ENCODE measurements at places on chromosomes 5 and 9. TPM values are rescaled to one million over a fixed set of nuclear protein-coding genes. Genes with fewer than 3 reads are reported as not detected.

GRCh38 chr9:113477661-113478060, 14.1 kb downstream of the RGS3 start:
- no peak for DNase-seq

- peak; percentile 72 for DNase-seq
Observed at GRCh38 chr5:147188200-147189108, 46.4 kb upstream of the STK32A start.

The UGCG gene
- total RNA-seq, result 39.0 TPM

The DIPK1B gene
- total RNA-seq, result 14.4 TPM

The C1QTNF3 gene
- total RNA-seq, result 0.69 TPM

- no peak for DNase-seq
Observed at GRCh38 chr9:69504058-69504457, 168.1 kb downstream of the APBA1 start.

The CER1 gene
- not detected for total RNA-seq

GRCh38 chr9:7622481-7622880, 177.1 kb downstream of the DMAC1 start:
- no peak for DNase-seq

DNA sequence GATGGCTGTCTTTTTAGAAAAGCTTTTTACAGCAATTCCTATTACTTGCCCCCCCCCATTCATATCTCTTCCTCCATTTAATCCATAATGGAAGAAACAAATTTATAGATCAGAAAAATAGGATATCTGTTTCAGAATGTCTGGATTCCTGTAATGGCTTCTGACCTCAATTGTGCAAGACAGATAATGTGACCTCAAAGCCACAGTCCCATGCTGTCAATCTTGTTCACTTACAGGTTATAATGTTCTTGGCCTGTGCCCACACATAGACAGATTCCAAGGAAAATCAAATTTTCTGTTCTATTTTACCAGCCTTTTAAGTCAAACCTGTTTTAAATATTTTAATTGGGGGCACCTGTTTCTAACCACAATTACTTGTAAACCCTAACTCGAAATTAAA, 143.4 kb downstream of the ENTREP1 start:
- no peak for DNase-seq

DNA sequence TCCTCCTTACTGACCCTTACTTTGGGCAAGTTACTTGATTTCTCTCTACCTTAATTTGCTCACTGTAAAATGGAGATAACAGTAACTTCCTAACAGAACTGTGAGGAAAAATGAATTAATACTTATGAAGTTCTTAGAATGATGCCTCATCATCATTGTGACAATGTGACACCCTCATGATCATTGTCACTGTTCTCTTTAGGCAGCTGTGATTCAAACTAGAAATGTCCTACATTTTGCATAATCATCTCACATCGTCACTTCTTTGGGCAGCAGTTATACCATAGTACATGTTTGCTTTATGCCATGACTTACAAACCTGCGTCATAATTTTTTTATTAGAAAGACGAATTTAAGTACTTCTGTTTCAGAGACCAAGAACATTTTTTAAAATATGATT, 9.7 kb downstream of the SLC30A5 start:
- DNase-seq, result no peak

DNA sequence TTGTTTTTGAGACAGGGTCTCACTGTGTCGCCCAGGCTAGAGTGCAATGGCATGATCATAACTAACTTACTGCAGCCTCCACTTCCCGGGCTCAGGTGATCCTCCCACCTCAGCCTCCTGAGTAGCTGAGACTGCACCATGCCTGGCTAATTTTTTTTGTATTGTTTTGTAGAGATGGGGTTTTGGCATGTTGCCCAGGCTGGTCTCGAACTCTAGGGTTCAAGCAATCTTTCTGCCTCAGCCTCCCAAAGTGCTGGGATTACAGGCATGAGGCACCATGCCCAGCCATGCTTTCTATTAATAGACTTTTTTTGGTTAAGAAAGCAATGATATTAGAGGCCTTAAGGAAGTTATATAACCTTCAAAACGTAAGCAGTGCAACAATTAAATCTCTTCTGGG, 23.3 kb downstream of the CLTA start:
- no peak for DNase-seq

The CDH6 gene
- not detected for total RNA-seq

DNA sequence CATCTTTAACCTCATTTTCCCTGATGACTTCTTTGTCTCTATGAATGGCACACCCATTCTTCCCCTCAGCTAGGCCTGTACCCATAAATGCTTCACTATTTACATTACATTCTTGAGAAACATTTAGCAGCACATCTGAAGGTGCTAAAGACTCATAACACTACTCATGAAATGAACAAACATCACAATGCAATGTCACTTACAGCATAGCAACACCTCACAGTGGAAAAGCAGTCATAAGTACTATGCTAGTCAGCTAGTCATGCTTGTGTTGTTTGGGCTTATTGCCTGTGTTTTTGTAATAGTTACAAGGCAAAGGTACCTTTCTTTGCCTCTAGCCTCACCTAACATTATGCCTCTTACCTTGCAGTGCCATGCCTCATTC, 228.9 kb downstream of the KIAA0825 start:
- DNase-seq, result peak; percentile 24

The GOLPH3 gene
- 76.8 TPM for total RNA-seq

GRCh38 chr9:94699715-94700373, 26.7 kb upstream of the AOPEP start:
- no peak for DNase-seq

The OTP gene
- not detected for total RNA-seq

DNA sequence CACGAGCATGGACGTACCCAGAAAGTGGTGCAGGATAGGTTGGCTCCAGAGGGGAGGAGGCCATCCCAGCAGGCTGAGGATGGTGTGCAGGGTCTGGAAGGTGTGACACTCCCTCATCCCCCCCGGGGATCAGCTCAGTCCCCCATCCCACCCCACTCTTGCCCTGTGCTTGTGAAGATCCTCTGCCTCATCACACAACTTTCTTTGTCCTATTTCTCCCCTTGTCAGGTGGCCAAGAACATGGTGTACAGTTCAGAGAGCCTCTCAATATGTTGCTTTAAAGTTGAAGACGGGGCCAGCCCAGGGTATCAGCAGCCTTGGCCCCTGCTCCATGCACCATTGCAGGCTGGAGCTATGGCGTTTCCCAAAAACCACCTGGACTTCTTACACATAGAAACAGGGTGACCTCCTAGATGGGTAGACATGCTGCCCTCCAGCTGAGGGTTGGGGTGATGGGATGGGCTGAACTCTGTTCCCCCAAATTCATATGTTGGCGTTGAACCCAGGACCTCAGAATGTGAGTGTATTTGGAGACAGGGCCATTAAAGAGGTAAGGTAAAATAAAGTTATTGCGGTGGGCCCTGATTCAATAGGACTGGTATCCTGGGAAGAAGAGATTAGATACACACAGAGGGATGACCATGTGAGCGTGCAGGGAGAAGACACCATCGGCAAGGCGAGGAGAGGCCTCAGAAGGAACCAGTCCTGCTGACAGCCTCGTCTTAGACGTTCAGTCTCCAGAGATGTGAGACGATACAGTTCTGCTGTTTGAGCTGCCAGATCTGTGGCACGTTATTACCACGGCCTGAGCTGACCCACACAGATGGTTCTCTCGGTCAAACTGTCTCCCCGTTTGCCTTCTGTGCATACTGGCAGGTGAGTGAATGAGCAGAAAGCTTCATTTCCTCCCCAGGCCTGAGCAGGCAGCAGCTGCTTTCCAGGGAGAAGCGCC, 272.5 kb downstream of the GADD45G start:
- no peak for DNase-seq

- DNase-seq, result no peak
Observed at GRCh38 chr9:9552665-9553064, 1060.1 kb downstream of the PTPRD start.

The ITGA2 gene
- total RNA-seq, result 5.0 TPM

GRCh38 chr5:135219868-135220267, 179.2 kb downstream of the MACROH2A1 start:
- no peak for DNase-seq

The GLDC gene
- total RNA-seq, result 4.4 TPM

DNA sequence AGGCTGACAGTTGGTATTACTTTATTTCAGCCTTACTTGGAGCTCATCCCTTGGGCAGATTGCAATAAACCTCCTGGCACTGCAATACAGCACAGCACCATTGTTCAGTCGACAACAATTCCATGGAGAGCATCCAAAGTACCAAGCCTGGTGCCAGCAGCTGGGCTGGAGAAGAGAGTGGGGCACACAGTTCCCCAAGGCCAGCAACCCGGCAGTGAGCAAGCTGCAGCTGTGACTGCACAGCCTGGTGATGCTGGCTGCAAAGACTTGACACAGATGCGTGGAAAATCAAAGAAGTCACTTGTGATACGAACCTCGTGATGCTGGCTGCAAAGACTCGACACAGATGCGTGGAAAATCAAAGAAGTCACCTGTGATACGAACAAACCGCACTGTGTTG, 125.4 kb downstream of the ATPSCKMT start:
- DNase-seq, result no peak

The ASTN2 gene
- 10.1 TPM for total RNA-seq

The SLC36A3 gene
- total RNA-seq, result not detected

The FGFR4 gene
- total RNA-seq, result 2.4 TPM

DNA sequence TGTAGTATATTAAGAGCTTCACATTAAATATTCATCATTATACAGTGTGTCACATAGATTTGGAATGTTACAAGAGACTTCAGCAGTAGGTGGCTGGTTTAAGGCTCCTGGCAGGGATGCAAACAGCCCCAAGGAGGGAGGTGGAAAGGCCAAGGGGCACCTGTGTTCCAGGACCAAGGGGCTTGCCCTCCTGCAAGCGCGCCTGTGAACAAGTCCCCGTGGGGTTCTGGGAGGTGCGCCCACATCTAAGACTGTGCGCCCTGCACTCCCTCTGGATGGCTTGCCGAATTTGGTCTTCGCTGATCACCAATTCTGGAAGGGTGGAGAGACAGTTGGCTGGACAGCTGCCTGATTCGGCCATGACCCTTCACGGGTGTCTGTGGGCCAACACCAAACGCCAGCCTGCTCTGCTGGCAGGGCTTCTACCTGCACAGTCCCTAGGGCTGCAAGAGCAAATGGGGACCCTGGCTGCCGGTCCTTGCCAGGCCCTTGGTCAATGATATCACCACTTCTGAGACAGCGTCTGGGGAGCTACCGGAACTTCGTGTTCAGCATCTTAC, 12.1 kb upstream of the SLC25A51 start:
- DNase-seq, result no peak

DNA sequence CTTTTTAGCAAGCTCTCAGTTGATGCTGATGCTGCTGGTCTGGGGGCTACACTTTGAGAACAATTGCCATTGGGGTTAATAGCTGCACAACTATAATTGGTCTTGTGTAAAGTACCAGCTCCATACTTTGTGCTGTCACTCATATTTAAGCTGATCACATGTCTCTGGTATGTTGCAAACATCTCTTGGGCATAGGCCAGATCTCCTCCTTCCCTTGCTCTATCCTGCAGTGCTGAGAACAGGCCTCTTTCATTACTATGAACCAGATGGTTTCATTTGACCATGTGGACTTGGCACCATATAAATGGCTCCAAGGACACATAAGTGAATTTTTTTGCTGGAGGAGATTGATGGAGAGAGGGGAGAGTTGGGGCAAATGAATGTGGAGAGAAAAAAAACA, 48.4 kb downstream of the DMRT2 start:
- DNase-seq, result no peak

DNA sequence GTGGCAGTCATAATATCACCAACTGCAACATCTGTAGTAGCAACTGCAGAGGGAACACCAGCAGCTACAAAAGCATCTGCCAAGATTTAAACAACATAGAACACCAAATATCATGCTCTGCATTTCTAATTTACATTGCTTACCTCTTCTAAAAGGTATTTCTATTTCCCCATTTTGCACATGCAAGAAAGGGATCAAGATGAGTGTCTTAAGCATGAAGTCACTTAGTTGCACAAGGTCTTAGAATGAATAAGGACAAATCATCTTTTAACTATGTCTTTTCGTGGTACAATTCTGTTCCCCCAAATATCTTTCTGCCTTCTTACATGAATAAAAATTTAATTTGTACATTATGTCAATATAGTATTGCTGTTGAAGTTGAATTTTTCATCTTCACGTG, 1746.4 kb downstream of the EFNA5 start:
- peak; percentile 6 for DNase-seq

DNA sequence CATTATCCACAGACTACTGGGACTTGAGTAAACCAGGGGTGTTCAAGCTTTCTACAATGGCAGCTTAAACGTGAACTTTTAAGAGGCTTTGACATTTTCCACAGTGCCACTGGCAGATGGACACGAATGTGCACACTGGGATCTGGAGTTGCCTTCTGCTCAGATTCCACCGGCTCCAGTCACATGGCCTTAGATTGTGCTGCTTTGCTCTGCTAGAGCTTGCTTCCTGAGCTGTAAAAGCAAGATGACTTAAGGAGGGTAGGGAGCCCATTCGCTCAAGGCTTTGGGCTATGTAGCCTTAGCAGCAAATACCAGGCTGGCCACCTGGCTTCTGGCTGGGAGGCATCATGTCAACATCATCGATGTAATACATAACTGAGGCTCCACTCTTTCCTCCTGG, 436.9 kb downstream of the MED10 start:
- DNase-seq, result no peak

The ATP6V0E1 gene
- total RNA-seq, result 154 TPM

DNA sequence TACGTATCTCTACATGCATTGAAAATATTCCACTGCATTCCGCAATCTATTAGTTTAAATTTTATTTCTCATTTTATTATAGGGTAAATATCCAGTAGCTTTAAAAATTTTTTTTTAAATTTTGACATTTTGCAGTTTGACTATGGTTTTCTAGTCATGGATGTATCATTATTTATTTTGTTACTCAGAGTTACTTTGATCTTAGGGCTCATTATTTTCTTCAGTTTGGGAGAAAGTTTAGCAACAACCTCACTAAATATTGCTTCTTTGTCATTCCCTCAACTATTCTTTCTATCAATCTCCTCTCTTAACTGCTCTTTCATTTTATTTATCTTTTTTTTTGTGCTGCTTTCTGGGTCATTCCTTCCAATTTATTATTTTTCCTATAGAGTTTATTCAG, 100.5 kb upstream of the SLCO6A1 start:
- no peak for DNase-seq

DNA sequence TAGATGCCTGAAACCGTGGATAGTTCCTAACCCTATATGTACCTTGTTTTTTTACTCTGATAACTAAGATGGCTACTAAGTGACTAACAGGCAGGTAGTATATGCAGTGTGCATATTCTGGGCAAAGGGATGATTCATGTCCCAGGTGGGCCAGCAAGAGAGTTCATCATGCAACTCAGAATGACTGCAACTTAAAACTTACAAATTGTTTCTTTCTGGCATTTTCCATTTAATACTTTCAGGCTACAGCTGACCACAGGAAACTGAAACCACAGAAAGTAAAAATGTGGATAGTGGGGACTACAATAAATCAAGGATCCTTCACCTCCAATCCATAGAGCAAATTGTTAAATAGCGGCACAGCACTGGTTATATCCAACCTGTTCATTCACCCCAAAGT, 30.7 kb upstream of the VCAN start:
- DNase-seq, result no peak

DNA sequence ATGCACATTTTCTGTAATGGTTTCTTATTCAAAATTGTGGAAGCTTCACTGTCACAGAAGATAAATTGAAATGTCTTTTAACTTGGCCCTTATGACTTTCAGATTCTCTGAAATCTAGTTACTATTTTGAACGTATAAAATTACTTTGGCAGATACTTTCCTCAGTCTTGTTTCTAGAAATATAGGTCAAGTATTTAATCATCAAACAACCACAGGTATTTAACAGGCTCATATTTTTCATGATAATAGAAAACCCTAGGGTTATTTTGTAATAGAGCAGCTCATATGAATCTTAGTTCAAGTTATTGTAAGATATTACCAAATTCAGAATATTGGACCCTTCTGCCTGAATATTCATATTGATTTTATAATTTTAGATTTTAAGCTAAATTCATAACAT, 236.0 kb upstream of the CDH18 start:
- DNase-seq, result no peak

The MUSK gene
- not detected for total RNA-seq

All from NCI-H460 (cell line).